Mesothelial cell of epicardium (in vitro differentiated cells): ENCODE measurements at places on chromosomes 16 and 17.

DNA sequence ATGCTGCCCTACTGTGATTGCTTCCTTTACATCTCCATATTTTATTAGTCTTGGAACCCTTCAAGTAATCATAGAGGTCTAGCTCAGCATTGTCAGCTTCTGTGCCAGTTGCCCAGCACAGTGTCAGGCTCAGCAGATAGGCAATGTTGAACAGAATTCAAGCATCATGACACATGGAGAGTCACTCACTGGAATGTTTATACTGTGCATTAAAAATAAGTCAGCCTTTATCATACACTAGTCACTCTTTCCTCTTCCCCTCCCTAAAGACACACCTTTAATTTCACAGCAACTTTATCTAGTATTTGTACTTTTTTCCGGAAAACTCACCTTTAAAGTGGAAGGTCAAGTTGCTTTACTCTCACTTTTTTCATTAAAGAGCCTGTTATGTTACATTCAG, 253.8 kb upstream of the CDH11 start:
- no peak for DNase-seq

DNA sequence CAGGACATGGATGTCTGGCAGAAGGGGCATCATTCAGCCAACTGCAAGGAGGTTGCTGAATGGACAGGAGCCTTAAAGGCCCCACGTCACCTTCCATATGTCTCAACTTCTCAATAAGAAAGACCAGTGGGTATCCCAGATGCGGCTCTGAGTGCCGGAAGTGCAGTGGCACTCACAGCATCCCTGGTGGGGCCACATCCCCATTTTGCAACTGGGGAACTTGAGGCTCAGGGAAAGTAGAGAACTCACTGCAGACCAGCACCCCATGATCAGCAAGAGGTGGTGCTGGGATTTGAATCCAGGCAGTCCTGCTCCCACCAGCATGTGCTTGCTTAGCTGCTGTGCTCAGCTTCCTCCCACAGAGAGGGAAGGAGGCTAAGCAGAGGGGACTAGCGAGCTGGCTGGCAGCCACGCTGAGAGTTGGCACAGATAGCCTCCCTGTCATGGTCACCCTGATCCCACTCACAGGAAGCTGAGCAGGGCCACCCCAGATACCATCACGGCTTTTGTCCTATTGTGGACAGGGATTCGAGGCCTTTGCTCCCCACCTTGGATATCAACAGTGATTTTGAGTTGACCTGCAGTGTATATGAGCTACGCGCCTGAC, 294.2 kb upstream of the FOXF1 start:
- DNase-seq = peak; percentile 30

DNA sequence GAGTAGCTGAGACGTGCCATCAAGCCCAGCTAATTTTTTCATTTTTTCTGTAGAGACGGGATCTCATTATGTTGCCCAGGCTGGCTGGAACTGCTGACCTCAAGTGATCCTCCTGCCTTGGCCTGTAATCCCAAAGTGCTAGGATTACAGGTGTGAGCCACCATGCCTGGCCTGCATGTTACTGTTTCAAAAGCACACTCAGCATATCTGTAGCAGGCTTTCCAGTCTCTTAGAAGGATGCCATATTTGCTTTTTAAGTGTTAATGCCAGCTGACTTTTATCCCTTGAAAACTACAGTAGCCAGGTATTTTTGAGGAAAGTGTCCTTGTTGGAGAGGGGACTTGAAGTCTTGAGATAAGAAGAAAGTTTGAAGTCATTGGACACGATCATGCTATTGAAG, 15.3 kb upstream of the SPAG9 start:
- no peak for DNase-seq

GRCh38 chr17:78831688-78832540, 8.7 kb downstream of the USP36 start:
- DNase-seq = no peak

- DNase-seq = no peak
These were observed 1.4 kb downstream of the NT5C start for GRCh38 chr17:75130059-75130631.

- no peak for DNase-seq
These were observed 1.2 kb upstream of the DPH1 start for GRCh38 chr17:2028737-2029136.

- no peak for DNase-seq
These were observed 224.9 kb downstream of the SEC14L1 start for GRCh38 chr17:77365584-77366186.

DNA sequence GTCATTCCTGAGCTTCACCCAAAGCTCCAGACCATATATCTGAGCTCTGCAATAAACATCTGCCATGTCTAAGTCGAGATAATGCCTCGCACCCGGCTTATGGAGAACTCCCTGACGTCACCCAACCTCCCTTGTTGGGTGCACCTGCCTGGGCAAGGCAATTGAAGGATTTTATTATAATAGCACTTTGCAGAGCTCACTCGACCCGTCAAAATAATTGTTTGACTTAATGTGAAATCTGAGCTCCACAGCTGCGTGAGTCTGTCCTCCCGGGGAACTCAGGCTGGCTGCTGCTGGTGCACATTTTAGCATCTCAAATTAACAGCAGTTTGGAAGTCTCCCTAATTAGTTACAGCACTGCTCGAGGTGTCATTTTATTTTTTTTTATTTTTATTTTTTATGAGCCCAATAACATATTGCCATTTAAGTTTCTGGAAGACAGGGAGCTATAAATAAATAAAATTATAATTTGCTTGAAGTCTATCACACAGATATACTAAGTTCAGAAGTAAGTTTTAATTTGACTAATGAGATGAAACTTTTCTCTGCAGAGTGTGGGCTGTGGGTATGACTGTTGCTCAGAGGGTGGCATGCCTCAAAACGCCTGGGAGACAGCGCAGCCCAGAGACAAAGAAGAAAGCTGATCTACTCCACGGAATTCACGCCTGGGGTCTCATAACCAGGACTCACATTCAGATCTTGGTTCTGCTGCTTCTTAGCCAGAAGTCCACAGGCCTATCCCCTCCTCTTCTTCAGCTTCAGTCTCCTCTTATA, 401.4 kb upstream of the C16orf82 start:
- no peak for DNase-seq

DNA sequence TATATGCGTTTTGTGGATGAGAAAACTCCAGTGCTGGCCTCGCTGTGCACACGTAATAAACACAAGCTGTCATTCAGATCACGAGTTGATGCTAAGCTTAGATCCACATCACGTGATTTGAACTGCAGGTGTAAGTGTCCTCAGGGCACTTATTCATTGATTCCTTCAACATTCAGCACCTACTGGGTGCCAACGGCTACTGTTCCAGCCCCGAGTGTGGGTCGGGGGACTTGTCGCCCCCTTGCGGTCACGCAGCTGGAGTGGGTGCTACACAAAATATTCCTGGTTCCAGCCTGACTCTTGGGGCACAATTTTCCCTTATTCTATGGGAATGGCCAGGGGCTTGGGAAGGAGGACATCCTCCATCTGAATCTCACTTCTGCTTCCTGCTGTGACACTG, 29.9 kb upstream of the GINS2 start:
- no peak for DNase-seq

- no peak for DNase-seq
These were observed 54.5 kb downstream of the NKD1 start for GRCh38 chr16:50602531-50603205.

GRCh38 chr16:27291106-27291505, 22.5 kb upstream of the NSMCE1 start:
- DNase-seq = no peak

DNA sequence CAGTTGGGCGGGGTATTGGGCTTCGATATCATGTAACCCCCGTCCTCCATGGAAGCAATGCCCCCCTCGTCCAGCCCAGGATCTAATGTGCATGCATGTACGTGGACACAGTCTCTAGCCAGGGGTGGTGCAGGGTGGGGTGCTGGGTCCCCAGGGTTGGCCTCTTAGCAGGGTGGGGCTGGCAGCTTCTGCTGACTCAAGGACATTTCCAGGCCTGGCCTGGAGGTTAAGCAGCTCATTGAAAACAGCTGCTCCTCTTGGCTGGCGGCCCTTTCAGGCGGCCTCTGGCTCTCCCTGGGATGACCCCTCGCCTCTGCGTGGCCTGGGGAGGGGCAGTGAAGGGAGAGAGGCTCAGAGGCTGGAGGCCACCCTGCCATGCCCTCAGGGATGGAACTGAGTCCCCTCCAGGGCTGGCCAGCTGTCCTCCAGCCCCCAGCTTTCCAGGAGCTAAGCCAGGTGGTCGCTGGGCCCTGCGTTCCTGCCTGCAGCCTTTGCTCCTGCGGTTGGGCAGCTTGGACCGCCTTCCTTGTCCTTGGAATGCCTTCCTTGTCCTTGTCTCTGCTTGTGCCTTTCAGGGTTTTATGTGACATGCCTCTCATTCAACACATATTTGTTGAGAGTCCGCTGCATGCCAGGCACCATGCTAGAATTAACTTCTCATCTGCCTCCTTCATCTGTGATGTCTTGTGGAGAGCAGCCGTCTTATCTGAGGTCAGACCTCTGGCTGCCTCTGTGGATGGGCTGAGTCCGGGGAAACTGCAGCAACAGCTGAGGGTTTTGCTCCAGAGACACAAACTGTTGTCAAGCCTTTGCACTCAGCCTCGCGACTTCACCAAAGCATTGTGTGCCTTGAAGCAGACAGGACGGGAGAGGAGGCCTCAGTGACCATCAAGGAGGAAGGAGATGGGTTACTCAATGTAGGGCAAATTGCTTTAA, 26.6 kb downstream of the MRC2 start:
- no peak for DNase-seq

DNA sequence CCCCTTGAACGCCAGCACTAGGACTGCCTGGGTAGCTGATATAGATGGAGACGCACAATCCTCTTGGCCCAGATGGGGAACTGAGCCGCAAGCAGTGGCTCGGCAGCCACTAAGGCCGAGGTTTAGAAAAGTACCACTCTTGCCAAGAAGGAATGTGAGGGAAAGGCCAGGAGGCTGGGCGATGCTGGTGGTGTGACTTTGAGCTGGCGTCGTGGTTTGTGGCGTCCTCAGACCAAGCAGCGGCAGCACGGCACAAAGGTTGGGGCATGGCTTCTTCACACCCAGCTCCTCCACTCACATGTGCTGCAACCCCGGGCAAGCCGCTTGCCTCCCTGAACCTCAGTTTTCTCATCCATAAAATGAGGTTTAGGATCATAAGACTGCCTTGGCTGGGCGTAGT, 15.6 kb downstream of the DCAKD start:
- no peak for DNase-seq

- DNase-seq = peak; percentile 71
These were observed at the start of gene FZD2 for GRCh38 chr17:44556832-44557606. TSS of gene FZD2 (plus strand) at chr17:44557484. CDS start at chr17:44557689, 205 bp downstream.

GRCh38 chr16:88479793-88480760, 27.0 kb downstream of the ZFPM1 start:
- no peak for DNase-seq

GRCh38 chr17:75013092-75013559, 656 bp downstream of the MRPL58 start:
- no peak for DNase-seq

DNA sequence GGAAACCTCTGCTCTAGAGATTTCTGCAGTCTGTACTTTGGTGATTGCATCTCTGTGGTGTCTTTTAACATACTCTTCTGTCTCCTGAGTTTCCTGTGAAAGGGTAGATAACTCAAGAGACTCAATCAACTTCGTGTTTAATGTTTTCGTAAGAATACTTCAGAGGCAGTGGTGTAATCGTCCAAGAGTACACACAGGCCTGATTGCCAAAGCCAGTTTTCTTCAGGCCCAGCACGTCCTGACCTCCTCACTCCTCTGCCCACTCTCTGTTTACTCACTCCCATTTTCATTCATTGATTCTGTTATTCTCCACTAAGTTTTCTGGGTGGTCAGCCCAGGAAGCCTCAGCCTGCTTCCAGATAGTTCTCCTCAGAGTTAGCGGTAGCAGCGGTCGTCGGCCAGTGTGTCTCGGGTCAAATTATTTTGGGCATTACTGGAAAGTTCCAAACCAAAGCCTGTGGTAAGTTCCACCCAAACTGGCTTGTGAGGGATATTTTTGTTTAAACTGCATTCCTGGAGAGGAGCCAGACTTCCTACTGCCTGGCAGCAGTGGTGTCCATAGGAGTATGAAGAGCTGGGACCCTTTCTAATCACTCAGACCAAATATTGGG, 293.2 kb downstream of the WWOX start:
- no peak for DNase-seq

GRCh38 chr17:81665205-81666091, 957 bp downstream of the OXLD1 start:
- DNase-seq = no peak

DNA sequence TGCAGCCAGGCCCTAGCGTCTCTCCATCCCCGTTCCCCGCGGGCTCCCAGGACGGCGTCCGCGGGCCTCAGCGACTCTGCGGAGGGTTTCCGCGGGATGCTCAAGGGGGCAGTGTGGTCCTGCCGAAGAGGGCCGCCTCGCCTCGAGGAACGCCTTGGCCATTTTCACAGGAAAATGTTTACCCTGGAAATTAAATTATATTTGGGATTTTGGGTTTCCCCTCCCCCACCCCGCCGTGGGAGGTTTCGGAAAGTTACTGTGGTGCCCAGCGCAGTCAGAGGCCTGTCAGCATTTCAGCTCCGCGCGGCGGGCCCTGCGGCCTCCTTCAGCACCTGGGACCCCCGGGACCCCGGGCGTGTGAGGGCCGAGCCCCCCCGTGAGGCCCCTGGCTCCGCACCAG, 94.5 kb downstream of the PCTP start:
- DNase-seq = peak; percentile 44

DNA sequence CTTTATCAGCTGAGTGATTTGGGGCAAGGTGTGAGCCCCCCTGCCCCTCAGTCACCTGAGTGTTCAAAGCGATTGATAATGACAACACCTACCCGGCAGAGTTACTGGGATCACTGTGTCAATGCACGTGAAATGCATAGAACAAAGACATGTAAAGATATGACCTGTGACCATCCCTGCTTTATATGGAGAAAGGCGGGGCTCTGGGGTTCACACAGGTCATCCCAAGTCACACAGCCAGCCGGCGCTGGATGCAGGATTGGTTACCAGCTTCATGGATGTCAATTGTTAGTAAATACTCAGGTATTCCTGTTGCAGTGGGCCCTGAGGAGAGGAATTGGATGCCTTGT, 64.4 kb downstream of the CRISPLD2 start:
- DNase-seq = no peak

GRCh38 chr16:67979955-67980678, at the start of gene DPEP3:
TSS of gene DPEP3 (minus strand) at chr16:67980499. CDS start at chr16:67980380, 119 bp downstream.
- no peak for DNase-seq

GRCh38 chr17:36475346-36475970, 11.0 kb upstream of the ZNHIT3 start:
- DNase-seq = no peak

DNA sequence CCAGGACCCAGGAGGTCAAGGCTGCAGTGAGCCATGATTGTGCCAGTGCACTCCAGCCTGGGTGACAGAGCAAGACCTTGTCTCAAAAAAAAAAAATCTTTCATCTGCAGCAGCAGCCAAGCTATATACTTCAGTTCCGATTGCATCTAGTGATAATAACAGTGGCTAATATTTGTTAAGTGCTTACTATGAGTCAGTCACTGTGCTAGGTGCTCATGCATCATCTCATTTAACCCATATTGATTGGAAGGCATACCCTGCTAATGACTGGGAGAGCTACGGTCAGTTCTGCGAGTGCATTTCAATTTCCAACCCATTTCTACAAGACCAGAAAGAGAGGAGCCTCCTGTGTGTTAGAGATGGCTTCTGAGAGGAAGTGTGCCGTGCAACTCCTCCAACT, 7.7 kb upstream of the TUBG2 start:
- no peak for DNase-seq
